Activated T-cell treated with anti-CD3 and anti-CD28 coated beads, Interleukin-2, amount 50 U/mL, for 48 hours (primary cell): ENCODE measurements at places on chromosomes 6 and 20.

DNA sequence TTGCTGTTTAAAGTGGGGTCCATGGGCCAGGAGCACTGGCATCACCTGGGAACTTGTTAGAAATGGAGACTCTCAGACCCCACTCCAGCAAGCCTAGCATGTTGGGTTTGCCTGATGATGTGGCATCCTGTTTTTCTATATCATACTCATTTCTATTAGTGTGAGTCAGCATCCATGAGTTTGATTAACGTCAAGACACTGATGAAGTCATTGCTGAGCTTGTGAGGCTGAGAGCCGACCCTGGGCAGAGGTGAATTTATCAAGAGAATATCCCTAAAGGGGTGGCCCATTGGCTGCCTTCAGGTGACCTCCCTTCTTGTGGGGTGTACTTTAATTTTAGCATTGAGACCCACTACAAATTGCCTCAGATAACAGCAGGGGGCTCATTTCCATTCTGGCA lies 43.4 kb upstream of the RNF144B start:
- DNase-seq = peak; percentile 27

DNA sequence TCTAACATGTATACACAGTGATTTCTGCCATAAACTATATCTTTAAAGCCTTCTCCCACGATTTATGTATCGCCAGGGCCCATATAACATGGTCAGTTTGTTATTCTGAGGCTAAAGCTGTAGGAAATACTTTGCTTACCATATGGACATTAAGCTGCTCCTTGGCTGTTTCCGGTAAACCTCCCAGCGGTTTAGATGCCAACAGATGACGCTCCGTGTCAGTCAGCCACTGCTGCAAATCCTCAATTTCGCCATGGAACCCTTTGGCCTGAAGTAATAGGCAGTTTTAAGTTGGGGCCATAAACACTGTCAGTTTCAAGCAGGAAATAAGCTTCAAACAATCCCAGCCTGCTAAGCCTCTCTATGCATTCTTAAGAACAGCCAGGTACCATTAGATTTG lies 145.4 kb downstream of the DST start:
- DNase-seq = no peak

GRCh38 chr6:80489911-80490635 lies 383.6 kb downstream of the BCKDHB start:
- DNase-seq = no peak

- DNase-seq = no peak
Measured at GRCh38 chr6:104928141-104928540, 28.8 kb upstream of the LIN28B start.

GRCh38 chr6:110769923-110770322 lies 45.3 kb downstream of the CDK19 start:
- DNase-seq = no peak

DNA sequence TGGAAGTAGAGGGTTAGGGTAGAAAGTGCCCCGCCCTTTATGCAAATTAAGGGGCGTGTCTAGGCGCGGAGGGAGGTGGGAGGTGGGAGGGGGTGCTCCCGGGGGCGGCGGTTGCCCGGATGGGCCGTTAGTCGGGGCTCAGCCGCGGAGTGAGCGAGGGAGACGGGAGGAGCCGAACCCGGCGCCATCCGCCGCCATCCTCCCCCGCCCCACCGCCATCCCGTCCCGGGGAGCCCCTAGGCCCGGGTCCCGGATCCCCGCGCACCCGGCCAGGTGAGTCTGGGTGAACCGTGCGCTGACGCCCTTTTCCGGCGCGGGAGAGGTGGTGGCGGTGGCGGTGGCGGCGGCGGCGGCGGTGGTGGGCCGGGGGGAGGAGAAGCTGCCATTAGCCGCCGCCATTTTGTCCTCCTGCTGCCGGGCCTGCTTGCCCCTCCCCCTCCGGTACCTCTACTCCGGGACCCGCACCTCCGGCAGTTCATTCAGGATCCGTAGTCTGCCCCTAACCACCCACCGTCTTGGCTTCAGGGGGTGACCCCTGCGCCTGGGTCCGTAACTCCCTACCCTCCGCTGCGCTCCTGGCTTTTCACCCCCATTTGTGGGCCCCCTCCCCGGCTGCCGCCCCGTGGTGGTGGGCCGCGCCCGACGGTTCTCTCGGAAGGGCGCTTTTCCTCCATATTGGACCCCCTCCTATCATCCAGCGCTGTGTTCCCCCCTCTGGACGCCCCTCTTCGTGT lies at the start of gene PRRC2A:
Gene PRRC2A (plus strand): TSS at position 130 of the 734 bp plus-strand sequence. CDS start 2,075 bp downstream, outside the sequence.
- DNase-seq = no peak

GRCh38 chr6:3534599-3534998 lies 77.7 kb upstream of the SLC22A23 start:
- no peak for DNase-seq

DNA sequence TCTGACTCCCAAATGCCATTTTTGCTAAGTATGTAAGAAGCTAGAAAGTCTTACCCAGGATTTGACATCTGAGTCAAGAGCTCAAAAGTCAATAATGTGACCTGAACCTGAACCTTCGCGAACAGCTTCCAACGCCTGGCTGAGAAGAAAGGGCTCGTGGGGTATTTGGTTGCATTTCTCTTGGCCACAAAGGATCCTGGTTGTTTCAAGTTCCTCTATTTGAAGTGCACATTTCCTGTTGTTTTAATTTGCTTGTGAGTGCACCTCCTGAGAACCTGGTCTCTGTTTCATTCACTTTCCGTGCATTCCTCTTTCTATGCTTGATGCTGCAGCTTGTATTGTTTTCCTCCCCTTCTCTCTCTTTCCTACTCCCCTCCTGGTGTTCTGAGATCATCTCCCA lies 212.5 kb downstream of the FOXA2 start:
- DNase-seq = no peak

GRCh38 chr20:58976061-58976730 lies 4.9 kb upstream of the NELFCD start:
- no peak for DNase-seq

GRCh38 chr6:24477070-24477469 lies 12.3 kb downstream of the GPLD1 start:
- DNase-seq = no peak

DNA sequence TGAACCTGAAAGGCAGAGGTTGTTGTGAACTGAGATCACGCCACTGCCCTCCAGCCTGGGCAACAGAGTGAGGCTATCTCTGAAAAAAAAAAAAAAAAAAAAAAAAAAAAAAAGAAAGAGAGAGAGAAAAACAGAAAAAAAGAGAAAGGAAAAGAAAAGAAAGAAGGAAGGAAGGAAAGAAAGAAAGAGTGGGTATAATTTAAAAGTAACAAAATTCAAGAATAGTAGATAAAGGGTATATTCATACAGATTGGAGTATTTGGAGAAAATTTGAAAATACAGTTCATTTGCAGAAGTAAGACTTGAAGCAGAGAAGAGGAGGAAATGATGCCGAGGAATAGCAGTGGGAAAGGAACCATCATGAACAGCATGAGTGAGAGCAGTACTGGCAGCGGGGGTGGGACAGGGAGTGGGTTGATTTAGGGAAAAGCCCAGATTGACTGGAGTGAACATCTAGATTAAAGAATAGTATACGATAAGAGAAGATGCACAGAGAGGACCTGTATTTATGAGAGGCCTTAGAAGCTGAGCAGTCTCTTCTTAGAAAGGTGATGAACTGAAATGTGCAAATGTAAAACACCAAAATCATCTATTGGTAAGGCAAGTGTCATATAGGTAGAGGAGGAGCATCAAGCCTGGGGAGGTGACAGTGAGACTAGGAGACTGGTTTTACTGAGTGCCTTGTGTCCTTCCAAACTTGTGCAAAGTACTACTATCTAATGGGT lies 17.8 kb upstream of the HLA-DRB1 start:
- no peak for DNase-seq

GRCh38 chr20:46875059-46875458 lies 19.6 kb upstream of the EYA2 start:
- DNase-seq = no peak

GRCh38 chr6:51805517-51805916 lies 281.9 kb downstream of the PKHD1 start:
- DNase-seq = no peak

- no peak for DNase-seq
Measured at GRCh38 chr6:168834801-168835200, 393.8 kb downstream of the SMOC2 start.

DNA sequence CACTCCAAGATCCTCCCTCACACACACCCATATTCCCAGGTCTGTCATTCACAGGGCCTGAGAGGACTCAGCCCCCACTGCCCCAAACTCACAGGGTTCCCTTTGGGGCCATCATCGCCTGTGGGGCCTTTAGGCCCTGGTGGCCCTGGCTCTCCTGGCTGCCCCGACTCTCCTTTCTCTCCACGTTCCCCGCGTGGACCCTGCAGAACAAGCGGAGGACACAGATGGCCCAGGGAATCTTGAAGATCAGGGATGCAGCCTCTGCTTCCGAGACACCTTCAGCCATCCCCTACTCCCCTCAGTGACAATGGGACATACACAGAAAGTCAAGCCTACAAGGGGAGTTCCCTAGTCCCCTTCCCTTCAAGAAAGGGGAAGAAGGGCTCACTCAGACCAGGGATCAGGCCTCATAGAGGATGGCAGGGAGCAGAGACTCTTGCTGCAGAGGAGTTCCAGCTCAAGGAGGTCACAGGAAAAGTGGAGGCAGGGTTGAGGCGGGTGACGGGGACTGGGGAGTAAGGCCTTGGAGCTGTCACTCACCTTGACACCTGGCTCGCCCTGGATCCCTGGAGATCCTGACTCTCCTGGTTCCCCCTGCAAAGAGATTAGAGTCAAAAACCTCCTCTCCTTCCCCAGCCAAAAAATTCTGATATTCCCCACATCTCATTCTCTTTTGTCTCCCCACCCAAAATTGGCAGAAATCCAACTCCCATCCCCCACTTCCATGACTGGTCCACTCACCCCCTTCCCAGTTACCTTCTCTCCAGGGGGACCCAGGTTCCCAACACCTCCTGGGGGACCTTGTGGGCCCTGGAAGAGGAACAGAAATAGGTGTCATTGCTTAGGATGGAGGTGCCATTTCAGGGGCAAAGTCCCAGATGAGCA lies 22.7 kb downstream of the COL11A2 start:
- no peak for DNase-seq

GRCh38 chr6:95318137-95318536 lies 259.2 kb upstream of the MANEA start:
- DNase-seq = no peak

- peak; percentile 9 for DNase-seq
Measured at GRCh38 chr6:438634-439170, 47.1 kb downstream of the IRF4 start.

GRCh38 chr6:39998126-39998525 lies 63.9 kb upstream of the MOCS1 start:
- DNase-seq = no peak

DNA sequence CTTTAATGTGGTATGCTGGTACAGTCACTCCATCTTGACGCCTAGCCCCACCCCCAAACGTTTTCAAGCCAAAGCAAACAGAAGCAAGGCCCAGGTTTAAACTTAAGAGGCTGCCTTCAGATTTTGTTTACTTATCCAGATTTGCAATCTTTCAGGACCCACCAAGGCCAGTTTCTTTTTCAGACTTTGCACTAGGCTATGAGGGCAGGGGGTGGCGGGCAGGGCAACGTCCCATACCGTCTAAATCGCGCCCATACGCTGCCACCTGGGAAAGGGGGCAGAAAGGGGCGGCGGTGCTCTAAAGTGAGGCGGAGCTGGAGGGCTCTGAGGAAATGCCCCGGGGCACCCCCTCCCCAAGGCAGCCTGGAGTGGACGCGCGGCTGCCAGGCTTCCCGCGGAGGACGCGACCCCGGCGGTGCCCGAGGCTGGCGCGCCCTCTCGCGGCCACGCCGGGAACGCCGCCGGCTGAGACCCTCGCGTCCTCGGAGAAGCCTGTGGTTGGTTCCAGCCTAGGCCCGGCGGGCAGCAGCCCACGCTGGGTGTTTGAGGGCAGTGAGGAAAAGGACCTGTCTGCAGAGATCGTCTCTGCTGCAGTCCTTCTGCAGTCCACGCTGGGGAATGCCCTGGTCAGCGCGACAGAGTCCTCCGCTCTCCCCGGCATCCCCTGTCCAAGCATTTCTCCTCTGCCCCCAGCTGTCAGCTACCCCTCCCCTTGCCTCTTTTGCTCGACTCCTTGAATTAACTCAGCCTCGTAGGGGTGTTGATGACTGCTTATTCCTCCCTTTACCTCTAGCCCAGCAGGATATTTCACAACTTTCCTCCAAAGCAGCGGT lies 129.2 kb upstream of the PRND start:
- DNase-seq = peak; percentile 71

- no peak for DNase-seq
Measured at GRCh38 chr6:157860505-157860991, 37.5 kb downstream of the SNX9 start.

- no peak for DNase-seq
Measured at GRCh38 chr6:12921467-12921866, 204.9 kb downstream of the PHACTR1 start.

DNA sequence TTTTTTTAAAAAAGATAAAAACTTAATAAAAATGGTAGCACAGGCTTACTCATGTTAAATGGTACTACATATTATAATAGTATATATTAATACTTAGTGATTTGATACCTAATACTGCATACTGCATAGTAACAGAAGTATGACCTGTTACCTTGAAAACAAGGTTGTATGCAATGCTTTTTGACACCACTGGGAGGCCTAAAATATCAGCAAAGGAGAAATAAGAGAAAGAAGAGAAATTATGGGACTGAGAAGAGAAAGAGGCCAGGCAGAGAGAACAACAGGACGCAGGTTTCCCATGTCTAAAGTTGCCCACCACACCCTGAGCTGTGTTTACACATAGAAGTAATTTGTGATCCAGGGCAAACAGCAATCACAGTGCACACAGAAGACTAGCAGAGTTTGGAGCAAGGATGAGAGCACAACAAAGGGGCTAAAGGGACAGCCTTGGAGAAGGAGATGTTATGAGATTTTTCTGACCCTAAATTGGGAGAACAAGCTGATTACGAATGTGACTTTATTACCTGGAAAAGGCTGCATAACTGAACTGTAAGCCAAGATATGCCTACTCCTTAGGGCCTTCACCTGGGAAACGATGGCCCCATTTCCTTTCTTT lies 73.2 kb downstream of the ROS1 start:
- no peak for DNase-seq

GRCh38 chr20:49612127-49612738 lies 44.3 kb upstream of the PTGIS start:
- DNase-seq = no peak

DNA sequence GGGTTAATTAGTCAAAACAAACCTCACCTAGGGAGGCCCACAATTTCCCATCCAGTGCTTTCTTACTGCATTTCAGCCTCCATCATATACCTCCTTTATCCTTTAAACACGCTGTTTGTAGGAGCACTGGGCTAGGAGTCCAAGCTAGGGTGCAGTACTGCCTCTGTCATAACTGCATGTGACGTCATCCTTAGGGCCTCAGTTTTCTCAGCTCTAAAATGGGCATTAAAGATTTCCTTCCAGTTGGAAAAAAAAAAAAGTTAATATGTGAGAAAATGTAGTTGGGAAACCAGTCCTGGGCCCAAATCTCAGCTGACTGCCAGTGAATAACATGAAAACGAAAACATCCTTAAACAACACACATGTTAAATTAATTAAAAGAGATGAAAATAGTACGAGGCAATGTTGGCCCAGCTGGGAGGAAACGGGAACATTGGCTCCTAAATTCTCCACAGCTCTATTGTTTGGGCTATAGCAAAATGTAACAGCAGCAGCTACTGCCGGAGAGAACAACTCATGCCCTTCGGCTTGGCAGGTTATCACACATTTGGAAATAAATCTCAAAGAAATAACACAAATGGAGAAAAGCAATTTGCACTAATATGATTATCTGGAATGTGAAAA lies 79.9 kb upstream of the CCDC167 start:
- no peak for DNase-seq

GRCh38 chr6:73511796-73512195 lies 9.0 kb downstream of the EEF1A1 start:
- no peak for DNase-seq

- no peak for DNase-seq
Measured at GRCh38 chr20:40451552-40451951, 237.5 kb downstream of the MAFB start.

- DNase-seq = no peak
Measured at GRCh38 chr6:96075826-96076225, 60.1 kb downstream of the FUT9 start.
